ENCODE measurements at places on chromosomes 2 and 18. TPM values are rescaled to one million over a fixed set of nuclear protein-coding genes. Genes with fewer than 3 reads are reported as not detected.

GRCh38 chr2:160169471-160169870 is 30.6 kb downstream of the ITGB6 start:
- no peak for DNase-seq

GRCh38 chr2:86747711-86748639 is 27.9 kb downstream of the RMND5A start:
- DNase-seq = peak; percentile 3

DNA sequence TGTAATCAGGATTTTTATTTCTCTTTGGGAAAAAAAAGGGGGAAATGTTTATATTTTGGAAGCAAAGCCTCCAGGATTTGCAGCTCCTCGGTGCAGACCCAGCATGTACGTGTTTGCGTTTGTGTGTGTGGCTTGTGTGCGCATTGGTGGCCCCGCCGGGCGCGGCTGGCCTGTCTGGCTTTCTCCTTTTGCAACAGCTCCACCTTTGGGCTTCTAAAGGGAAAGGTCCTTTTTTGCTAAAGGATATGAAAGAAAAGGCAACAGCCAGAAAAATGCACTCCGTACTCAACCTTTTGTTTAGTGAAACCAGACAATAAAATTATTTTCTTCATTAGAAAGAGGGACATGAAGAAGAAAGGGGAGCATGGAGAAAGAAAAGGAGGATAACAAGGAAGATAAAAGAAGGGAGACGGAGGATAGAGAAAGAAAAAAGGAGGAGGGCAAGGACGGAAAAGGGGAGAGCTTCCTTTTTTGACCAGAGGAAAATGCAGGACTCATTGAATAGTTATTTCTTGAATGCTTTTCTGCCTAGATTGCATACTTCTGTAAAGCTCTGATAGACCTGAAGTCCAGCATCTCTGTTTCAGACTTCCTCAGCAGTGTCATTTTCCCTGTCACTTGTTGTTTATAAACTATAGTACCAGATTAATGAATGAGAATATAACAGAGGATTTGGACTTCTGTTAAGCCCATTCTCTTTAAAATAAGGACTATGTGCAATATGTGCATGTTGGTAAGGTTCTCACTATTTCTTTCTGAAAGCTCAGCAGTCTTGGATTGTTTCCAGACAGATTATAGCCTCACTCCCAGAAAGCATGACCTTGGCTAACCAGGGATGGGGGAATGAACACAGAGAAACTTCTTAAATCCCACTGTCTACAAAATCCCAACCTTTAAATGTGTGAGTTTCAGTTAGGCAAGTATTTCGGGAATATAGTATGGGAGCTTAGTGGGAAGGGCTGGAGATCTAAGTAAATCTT is 563.1 kb upstream of the PIK3C3 start:
- no peak for DNase-seq

DNA sequence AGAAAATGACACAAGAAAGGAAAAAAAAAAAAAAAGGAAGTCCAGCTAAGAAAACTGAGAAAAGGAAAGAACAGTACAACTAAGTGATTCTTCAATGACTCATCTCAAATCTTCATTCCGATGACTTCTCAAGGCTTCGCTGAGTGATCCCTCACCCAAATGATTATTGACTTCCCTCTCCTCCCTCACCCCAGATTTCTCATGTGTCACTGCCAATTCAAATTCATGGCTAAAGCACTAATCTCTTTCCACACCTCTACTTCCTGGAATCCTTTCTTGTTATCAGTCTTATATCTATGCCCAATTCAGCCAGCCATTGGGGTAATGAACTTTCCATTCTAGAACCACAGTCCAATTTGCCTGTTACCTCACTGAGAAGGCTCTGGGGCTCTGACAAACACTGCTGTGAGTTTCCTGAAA is 7.2 kb upstream of the ABCB11 start:
- no peak for DNase-seq

Gene VAMP8
- total RNA-seq = 14.1 TPM

Gene ELP2
- total RNA-seq = 58.1 TPM

DNA sequence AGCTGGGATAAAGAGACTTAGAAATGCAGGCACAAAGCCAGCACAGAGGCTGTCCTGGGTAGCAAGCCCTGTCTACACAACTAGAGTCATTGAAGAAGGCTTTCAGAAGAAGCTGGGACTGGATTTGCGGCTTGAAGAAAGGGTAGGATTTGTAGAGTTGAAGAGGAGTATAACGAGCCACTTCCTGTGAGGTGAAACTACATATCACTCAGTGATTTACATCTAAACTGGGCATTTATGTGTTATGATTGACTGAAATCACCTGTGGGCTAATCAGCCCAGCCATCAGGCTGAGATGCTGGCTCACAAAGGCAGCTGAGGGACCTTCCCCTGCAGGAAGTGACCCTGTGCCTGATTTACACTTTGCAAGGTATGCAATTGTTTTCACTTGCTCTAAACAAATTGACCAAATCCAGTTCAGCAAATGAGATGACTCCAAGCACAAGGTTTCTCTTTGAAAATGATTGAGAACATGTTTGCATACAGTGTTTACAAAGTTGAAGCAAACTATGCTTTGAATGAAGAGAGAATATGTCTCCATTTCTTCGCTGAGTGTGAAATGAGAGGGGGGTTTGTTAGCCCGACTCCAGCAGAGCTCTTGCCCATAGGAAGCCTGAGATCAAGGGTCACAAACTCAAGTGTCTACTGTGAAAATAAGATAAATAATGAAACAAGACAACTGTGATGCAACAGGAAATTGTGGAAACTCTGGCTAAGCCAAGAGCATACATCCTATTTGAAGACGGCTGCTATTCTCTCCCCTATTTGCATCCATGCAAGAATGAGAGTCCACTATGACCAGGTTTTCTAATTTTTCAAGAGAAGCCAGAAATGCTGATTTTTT is 69.3 kb upstream of the HK2 start:
- no peak for DNase-seq

Gene CROCC2
- total RNA-seq = not detected

DNA sequence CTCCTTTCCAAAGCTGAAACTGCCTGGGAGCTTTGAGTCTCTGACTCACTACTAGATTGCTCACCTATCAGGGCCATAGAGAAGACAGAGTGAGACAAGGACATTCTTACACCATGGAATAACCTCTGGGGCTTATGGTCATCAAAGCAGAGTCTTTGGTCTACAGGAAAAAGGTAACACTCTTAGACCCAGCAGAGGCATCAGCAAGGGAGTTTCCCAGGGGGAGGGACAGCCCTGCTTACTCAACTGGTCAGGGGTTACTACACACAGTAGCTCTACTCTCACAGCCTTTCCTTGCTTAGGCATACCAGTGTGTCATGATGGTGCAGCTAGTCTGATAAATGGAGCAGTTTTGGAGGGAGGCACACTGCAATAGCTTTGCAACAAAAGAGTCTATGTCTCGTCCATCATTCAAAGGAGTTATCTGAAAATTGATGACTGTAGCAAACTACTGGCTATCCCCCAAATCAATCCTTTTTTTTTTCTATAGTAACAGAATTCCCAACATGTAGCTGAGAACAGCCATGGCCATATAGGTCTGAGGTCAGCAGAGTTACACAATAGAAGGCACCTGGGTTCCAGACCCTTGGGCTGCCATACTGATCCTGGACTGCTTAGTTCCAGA is 22.4 kb upstream of the CD28 start:
- DNase-seq = no peak

DNA sequence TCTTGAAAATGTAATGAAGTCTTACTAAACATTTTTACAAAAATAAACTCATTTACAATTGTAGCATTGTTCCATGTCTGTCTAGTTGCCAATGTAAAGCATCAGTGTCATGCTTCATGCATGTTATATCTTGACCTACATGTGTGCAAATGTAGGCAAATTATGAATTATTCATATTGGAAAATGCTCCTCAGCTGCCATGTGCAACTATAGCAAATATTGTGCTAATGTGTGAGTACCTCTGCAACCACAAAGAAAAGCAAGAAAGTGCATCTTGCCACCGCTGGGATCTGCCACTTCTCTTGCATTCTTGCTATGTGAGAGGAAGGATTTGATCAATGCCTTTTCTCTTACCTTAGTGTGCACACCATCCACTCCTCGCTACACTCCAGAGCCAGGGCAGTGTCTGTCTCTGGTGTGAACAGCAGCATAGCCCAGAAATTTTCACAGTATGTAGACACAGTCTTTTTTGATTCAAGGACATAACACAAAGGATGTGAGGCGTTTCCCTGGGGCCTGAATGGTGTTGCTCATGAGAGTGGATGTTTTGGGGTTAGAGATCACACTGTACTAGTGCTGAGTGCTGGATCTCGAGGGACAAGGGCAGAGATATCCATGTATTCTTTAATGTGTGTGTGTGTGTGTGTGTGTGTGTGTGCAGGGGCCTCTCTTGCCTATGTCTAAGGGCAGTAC is 47.6 kb upstream of the HAAO start:
- DNase-seq = no peak

Gene POTEE
- not detected for total RNA-seq

DNA sequence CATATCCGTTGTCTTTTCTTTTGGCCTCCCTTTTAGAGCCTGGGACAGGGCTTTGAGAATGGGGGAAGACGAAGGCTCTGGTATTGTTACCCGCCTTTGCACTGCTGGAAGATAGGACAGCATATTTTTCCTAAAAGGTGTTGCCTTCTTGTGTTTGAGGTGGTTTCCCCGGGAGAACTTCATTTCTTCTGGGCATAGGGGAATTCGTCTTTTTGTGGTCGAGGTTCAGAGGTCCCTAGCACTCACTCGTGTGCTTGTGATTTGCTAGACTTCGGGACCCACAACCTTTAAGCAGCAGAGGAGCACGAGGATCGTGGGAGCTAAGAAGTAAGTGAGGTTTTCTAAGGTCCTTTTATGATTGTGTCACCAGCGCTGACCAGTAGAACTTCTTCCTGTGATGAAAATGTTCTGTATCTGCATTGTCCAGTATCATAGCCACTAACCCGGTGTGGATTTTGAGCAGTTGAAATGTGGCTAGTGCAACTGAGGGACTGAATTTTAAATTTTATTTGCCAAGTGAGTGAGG is 611 bp downstream of the ZNF512 start:
- DNase-seq = no peak

Gene SPEG
- 1.7 TPM for total RNA-seq

- no peak for DNase-seq
These were observed 2.4 kb downstream of the POU3F3 start for GRCh38 chr2:104856086-104856972.

Gene IMPACT
- total RNA-seq = 23.3 TPM
